Activated T-helper 2 cell treated with anti-CD3 and anti-CD28 coated beads, Interferon-gamma antibody, Interleukin-2, Interleukin-4, amounts not matched to agents 10 μg/mL and 5 μg/mL and 100 μg/mL, durations not matched to agents 14 hours and 24 hours and 36 hours (primary cell): ENCODE measurements at places on chromosomes 12 and 14. TPM values are rescaled to one million over a fixed set of nuclear protein-coding genes. Genes with fewer than 3 reads are reported as not detected.

GRCh38 chr14:72217135-72217534 lies 284.9 kb downstream of the RGS6 start:
- no peak for DNase-seq
- no peak overlapping the region for H3K4me3 ChIP-seq

GRCh38 chr12:117921929-117922777 lies 46.6 kb downstream of the KSR2 start:
- no peak overlapping the region for H3K4me3 ChIP-seq
- peaks cover 3% of the 10 kb centered on the region for H3K27me3 ChIP-seq
- H3K36me3 ChIP-seq = no peaks in the 10 kb centered on the region
- H3K4me1 ChIP-seq = no peaks in the 10 kb centered on the region
- no peak overlapping the region for H3K27ac ChIP-seq

GRCh38 chr12:47903927-47904712 lies 674 bp downstream of the VDR start:
- peaks cover 31% of the 10 kb centered on the region for H3K27me3 ChIP-seq
- H3K36me3 ChIP-seq = peaks cover 53% of the 10 kb centered on the region
- peak; percentile 61 for DNase-seq
- peak overlapping the region; percentile 100 for H3K4me3 ChIP-seq
- H3K27ac ChIP-seq = peak overlapping the region; percentile 98
- peaks cover 52% of the 10 kb centered on the region for H3K4me1 ChIP-seq

GRCh38 chr12:31203261-31203660 lies 122.7 kb downstream of the SINHCAF start:
- no peaks in the 10 kb centered on the region for H3K36me3 ChIP-seq
- H3K4me1 ChIP-seq = peaks cover 7% of the 10 kb centered on the region
- H3K27ac ChIP-seq = no peak overlapping the region
- no peak for DNase-seq
- peaks cover 20% of the 10 kb centered on the region for H3K27me3 ChIP-seq

GRCh38 chr12:76545486-76545885 lies 14.1 kb downstream of the OSBPL8 start:
- no peak overlapping the region for H3K27ac ChIP-seq
- peaks cover 18% of the 10 kb centered on the region for H3K36me3 ChIP-seq
- no peaks in the 10 kb centered on the region for H3K27me3 ChIP-seq
- H3K4me1 ChIP-seq = peaks cover 58% of the 10 kb centered on the region
- no peak overlapping the region for H3K4me3 ChIP-seq

GRCh38 chr12:89347325-89347829 lies 4.9 kb downstream of the DUSP6 start:
- peak overlapping the region; percentile 32 for H3K27ac ChIP-seq
- peak overlapping the region; percentile 97 for H3K4me3 ChIP-seq
- no peak for DNase-seq
- peaks cover 78% of the 10 kb centered on the region for H3K36me3 ChIP-seq
- peaks cover 58% of the 10 kb centered on the region for H3K4me1 ChIP-seq

DNA sequence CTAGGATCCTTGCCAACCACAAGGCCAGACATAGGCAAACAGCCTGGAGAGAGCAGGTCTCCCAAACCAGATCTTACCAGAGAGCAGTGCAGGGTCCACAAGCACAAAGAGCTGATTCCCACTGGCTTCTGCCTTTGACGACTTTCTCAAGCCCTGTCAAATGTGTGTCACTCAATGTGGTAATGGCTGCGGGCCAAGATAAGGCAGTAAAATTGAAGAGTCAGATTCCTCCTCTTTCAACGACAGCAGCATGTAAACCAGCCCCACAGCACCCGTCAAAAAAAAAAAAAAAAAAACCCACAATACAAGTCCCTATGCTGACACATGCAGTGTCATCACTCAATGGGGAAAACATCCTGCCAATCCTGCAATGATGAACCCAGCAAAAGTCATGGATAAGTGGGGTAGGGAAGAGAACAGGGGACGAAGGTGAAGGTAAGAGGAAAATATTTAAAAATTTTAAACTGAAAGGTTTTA lies at the start of gene STON2:
STON2 (minus strand) TSS at position 123 of the 477 bp plus-strand sequence. CDS start 1,942 bp downstream, outside the sequence.
- no peak within 1 kb of the TSS for H3K27ac ChIP-seq
- peaks cover 19% of the 10 kb centered on the region for H3K4me1 ChIP-seq
- H3K4me3 ChIP-seq = no peak within 1 kb of the TSS
- H3K36me3 ChIP-seq = no peaks in the 10 kb centered on the region

- no peaks in the 10 kb centered on the region for H3K27me3 ChIP-seq
- peak; percentile 91 for DNase-seq
- peaks cover 65% of the 10 kb centered on the region for H3K36me3 ChIP-seq
- H3K4me1 ChIP-seq = peaks cover 62% of the 10 kb centered on the region
- H3K4me3 ChIP-seq = peak within 1 kb of the TSS; percentile 90
- peak within 1 kb of the TSS; percentile 99 for H3K27ac ChIP-seq
Measured at GRCh38 chr12:104303538-104304151, at the start of gene EID3. TSS of gene EID3 (plus strand) at chr12:104303739. CDS start at chr12:104303935, 196 bp downstream.

The DCAF4 gene
- total RNA-seq = 13.2 and 17.6 TPM in 2 replicates

The SLC10A1 gene
- not detected in 2 replicates for total RNA-seq

The TDRD9 gene
- 0.23 TPM in 1 of 2 replicates, not detected in the other for total RNA-seq

The SELPLG gene
- 52.1 and 55.6 TPM in 2 replicates for total RNA-seq

The DEPDC4 gene
- 1.7 and 1.8 TPM in 2 replicates for total RNA-seq

The OLR1 gene
- total RNA-seq = not detected in 2 replicates

The CYP46A1 gene
- total RNA-seq = not detected in 2 replicates

The PLD4 gene
- 0.16 and 0.23 TPM in 2 replicates for total RNA-seq

The CBLN3 gene
- total RNA-seq = 5.4 and 5.5 TPM in 2 replicates
